ENCODE measurements at places on chromosomes 7 and 10.

GRCh38 chr7:137343281-137343841 lies at the start of gene PTN:
Gene PTN (minus strand): TSS chr7:137343733. CDS start chr7:137254973, 88,760 bp downstream.
- no peak for DNase-seq

DNA sequence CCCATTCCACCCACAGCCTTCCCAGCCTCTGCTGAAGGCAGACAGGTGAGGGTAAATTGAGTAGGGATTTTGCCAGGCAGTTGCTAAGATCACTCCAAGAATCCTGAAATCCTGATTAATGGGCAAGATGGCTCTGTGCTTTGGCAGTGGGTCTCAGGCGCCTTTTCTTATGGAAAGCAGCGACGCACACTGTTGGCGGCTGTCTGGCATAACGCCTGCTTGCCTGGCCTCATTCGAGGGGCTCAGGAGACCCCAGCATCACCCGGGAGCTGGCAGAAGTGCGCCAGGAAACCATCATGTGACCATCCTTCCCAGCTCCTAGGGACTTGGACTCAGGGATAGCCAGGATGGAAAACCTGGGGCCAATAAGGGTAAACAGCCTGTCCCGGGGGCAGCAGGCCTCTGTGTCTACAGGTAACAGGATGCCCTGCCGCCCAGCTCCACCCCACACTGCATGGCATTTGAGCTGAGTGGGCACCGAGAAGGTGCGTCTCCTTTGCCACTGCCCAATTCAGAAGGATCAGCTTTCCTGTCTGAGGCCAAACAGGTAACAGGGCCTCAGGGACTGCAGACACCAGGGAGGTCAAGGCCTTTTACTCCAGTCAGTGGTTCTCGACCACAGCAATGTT lies 98.6 kb downstream of the FAM53B start:
- no peak for DNase-seq

- peak; percentile 12 for DNase-seq
Observed at GRCh38 chr10:6409971-6410643, 170.0 kb downstream of the PRKCQ start.

GRCh38 chr7:81507221-81507620 lies 262.6 kb downstream of the HGF start:
- DNase-seq, result no peak

- DNase-seq, result no peak
Observed at GRCh38 chr7:1395211-1396070, 63.8 kb downstream of the MICALL2 start.

DNA sequence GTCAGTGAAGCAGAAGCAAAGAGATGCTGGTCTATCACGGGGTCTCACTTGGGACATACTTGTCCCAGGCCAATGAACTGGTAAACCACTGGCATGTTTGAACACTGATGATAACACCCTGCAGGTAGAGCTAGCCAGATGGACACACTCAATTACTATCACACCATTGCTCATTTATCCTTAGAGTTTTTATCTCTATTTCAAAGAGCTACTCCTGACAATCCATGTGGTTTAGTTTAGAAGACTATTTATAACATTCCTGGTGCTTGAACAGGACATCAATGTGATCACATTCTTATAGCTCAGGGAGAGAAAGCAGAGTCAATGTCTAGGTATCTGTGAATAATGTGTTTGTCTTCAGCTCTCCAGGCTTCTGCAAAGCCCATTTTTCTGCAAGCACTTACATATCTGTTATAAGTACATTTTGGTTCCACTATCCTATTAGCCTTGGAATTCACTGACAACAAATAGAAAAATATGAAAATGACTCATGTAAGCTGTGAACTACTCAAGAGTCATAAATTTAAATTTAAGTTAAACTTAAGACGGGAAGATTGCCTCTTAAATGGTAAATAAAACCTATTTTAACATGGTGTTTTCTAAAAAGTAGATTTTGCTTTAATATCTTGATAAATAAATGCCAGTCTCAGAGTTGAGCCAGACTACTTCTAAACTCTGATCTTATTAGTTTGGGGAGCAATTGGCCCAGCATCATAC lies 106.7 kb upstream of the MBL2 start:
- no peak for DNase-seq

DNA sequence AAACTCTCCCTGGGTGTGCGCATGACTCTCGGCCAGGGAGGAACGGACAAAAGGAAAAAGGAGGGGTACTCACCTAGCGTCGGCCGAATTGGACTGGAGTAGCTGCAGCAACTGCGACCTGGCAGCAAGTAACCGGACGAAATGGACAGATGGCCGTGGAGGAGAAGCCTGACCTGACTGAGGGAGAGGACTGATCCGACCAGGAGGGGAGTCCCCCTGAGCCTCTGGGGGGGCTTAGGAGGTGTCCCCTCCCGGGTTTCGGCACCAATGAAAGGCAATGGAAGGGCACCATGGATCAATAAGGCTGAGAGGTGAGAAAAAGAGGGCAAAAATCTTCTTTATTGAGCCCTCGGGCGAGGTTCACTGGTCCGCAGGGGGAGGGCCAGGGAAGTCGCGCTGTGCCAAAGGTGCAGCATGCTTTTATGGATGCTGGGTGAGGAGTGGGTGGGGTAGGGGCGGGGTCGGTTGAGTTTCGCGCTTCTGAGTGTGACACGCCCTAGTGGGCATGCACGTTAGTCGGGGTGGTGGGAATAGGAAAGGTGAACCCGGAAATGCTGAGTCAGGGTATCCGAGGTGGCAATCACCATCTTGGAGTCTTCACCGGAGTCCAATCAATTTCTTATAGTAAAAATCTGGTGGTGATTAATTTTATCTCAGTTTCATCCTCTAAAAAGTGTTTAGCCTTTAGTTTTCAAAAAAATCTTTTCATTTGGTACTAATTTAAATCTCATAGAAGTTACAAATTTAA lies 638.5 kb upstream of the DPP6 start:
- no peak for DNase-seq

- no peak for DNase-seq
Observed at GRCh38 chr7:20744954-20745446, 41.7 kb downstream of the SP8 start.

DNA sequence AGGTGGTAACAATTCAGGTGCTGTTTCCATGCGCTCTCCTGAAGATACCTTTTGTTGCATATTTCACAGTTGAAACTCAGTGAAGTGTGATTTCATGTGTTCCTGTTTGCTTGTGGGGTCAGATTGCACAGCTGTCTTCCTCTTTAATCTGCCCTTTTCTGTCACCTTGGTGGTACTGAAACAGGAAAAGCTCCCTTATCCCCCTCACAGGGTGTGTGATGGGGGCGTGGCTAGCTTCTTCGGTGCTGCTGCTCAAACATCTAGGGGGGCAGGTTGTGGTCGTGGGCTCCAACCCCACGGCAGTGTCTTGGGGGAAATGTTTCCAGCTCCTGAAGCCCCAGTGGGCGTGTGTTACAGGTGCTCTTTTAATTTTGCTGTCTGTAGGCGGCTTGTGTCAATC lies 107.4 kb upstream of the KLF14 start:
- DNase-seq, result peak; percentile 29

DNA sequence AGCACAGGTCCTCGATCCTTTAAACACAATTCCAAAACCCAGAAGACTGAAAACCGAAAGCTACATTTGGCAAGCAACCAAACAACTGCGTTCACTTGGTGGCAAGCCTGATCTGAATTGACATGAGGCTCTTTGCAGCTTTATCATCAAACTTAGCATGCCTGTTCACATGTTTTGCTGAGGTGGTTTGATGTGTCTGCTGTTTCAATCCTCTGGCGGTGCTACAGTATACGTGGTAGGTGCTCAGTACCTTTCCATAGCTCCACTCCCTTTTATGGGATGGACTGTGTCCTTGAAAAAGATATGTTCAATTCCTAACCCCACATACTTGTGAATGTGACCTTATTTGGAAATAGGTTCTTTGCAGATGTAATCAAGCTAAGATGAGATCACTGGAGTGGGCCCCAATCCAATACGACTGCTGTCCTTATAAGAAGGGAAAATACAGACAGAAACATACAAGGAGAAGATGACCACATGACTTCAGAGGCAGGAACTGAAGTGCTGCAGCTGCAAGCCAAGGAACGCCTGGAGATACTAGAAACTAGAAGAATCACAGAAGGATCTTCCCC lies 33.4 kb downstream of the CCDC6 start:
- peak; percentile 29 for DNase-seq

- DNase-seq, result no peak
Observed at GRCh38 chr7:91310830-91311460, 46.7 kb downstream of the FZD1 start.

- DNase-seq, result no peak
Observed at GRCh38 chr10:77629775-77630506, 7.7 kb downstream of the KCNMA1 start.

- no peak for DNase-seq
Observed at GRCh38 chr10:49798275-49798674, 36.2 kb upstream of the OGDHL start.

DNA sequence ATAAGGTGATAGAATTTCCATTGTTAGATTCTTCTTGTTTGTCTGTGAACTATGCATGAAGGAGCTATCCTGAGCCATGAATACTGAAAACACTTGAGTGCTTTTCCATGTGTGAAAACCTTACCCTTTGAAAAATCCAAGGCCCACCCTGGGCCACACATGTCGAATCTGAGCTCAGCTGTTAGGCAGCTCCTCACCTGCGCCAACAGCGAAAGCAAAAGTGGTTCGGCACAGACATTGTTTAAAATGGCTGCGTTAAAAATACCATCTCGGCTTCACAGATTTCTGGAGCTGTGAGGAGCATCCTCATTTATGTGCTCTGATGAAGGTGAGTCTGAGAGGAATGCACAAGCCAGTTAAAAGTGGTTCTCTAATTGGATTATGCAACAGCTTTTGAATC lies 137.7 kb downstream of the NEUROD6 start:
- DNase-seq, result no peak

- no peak for DNase-seq
Observed at GRCh38 chr7:1558181-1558811, 2.3 kb upstream of the TMEM184A start.

DNA sequence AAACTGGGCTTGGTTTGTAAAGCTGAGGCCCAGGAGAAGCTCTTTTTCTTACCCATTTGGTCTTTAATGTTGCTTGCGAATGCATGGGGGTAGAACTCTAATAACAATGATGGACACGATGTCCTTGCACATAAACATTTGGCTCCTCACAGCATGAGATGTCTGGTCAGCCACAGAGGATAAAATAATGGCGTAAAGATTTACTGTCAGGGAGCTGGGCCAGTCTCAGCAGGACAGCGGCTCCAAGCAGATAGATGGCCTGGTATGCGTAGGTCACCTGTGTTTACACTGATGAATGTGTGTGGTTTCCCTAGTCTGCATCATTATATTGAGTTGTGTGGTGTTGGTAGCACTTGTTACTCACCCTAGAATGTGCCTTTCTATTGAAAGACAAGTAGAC lies 537.4 kb downstream of the CNTNAP2 start:
- no peak for DNase-seq

- DNase-seq, result no peak
Observed at GRCh38 chr10:125694883-125695282, 11.9 kb upstream of the TEX36 start.

DNA sequence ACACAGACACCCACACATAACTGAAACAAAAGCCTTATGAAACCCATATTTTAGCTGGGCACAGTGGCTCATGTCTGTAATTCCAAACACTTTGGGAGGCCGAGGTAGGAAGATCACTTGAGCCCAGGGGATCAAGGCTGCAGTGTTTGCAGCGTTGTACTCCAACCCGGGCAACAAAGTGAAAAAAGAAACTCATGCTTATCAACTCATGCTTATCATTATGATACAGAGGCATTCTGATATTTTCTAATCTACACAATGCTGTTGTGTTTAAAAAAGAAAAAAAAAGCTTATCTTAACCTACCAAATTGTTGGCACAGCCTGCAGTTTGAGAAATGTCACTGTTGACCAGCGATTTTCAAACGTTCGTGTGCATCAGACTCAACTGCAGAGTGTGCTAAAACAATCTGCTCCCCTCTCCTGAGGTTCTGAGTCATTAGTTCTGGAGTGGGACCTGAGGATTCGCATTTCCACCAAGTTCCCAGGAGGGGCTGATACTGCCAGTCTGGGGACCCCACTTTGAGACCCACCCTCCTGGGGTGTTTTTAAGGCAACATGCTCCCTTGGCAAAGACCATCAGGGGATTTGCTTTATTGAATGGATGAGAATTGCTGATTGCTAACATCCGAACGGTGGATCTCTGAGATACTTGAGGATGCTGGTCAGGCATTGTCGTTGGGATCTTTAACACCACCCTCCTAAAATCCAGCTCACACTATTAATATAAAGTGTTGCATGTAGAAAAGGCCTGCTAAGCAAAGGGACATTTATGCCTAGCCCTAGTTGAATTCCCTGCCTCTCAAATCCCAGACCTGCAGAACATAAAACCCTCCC lies 16.2 kb downstream of the CHST3 start:
- no peak for DNase-seq

DNA sequence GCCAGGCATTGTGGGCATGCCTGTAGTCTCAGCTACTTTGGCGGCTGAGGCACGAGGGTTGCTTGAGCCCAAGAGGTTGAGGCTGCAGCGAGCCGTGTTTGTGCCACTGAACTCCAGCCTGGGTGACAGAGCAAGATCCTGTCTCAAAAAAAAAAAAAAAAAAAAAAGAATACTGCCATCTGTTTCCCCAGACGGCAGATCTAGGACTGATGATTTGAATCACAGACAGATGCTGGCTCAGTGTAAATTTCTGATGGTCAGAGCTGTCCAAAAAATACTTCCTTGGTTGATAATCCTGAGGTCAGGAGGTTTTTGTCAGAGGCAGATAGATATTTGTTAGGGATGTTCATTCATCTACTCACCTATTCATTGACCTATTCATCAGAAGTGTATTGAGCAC lies 130.7 kb downstream of the REEP3 start:
- DNase-seq, result no peak

DNA sequence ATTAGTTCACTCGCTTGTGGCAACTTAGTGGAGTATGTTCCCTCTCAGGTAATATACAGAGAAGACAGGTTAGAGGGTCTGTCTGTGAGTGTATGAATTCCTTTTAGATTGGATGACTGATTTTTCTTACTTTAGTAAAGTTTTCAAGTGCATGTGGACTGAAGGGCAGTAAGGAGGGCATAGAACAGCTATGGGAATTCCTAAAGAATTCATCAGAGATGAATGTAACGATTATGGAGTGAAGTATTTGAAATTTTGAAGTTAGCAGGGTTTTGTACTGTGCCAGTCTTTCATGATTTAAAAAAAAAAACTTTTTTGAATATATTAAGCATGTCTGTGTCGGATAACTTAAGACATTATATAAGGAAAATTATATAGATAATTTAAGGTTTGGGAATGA lies 15.5 kb downstream of the MAPK8 start:
- no peak for DNase-seq

DNA sequence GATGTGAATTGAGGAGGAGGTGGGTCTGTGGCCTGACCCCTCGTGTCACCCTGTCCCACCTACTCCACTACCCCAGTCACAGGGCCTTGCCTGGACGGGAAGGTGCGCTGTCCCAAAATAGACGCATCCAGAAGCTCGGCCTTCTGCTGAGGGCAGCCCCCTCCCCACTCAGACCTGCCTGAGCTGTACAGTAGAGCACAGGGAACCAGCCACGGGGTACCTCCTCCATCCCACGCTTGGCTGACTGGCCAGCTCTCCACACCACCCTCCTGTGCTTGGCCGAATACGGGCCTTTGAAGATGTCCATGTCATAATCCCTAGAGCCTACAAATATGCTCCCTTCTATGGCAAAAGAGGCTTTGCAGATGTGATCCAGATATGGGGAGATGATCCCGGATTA lies 88.3 kb downstream of the CHST15 start:
- no peak for DNase-seq

- no peak for DNase-seq
Observed at GRCh38 chr7:99786726-99787335, 2.8 kb upstream of the CYP3A4 start.

- DNase-seq, result peak; percentile 54
Observed at GRCh38 chr10:102231357-102232318, 5.5 kb downstream of the ELOVL3 start.

Data from GM12865 (cell line).